ENCODE measurements at places on chromosomes 6 and 20.

- DNase-seq, result no peak
These were observed 40.8 kb downstream of the PACSIN1 start for GRCh38 chr6:34506718-34507117.

- DNase-seq, result peak; percentile 70
These were observed 20.0 kb downstream of the PNLDC1 start for GRCh38 chr6:159819932-159820640.

- no peak for DNase-seq
These were observed 3.9 kb downstream of the OLIG3 start for GRCh38 chr6:137490006-137490905.

DNA sequence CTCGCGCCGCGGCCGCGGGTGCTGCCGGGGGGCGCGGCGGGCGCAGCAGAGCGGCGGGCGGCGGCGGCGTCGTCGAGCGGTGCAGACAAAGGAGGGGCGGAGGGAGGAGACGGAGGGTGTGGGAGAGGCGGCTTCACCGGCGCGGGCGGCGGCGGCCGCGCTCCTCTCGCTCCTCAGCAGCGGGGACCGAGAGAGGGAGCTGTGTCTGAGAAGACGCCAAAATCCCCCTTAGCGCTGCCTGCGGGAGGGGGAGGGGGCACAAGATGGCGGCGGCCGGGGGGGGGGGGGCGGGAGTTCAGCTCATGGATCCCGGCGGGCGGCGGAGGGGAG is 296 bp downstream of the ADNP start:
- DNase-seq, result peak; percentile 49

GRCh38 chr6:27592481-27593199 is 119.7 kb upstream of the ZNF184 start:
- DNase-seq, result peak; percentile 49

DNA sequence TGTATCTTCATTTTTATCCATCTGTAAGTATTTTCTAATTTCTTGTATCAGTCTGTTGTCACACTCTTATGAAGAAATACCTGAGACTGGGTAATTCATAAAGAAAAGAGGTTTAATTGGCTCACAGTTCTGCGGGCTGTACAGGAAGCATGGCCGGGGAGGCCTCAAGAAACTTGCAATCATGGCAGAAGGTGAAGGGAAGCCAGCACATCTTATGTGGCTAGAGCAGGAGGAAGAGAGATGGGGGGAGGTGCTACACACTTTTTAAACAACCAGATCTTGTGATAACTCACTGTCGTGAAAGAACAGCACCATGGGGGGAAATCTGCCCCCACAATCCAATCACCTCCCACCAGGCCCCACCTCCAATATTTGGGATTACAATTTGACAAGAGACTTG is 10.9 kb upstream of the BCKDHB start:
- DNase-seq, result no peak

Measured in KG1 (cell line).